ELR (cell line): ENCODE measurements at places on chromosomes 3 and 15.

DNA sequence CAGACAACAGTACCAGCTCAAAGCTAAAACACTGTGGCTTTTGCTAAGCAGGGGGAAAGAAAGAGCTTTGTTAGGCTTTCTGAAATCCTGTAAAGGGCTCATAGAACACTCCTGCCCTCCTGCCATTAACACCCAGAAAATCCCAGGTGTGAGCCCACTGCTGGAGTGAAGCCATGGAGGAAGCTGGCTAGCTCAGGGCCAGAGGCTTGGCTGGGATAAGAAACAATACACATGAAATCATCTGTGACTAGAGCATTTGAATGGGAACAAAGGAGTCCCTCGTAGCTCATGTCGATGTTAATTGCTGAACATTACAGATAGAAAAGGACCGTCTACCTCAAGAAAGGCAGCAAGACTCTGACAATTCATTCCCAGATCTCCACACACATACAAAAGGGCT lies 23.5 kb downstream of the RUVBL1 start:
- no peak for DNase-seq

- no peak for DNase-seq
Measured at GRCh38 chr15:80559761-80560160, 135.3 kb upstream of the ABHD17C start.

DNA sequence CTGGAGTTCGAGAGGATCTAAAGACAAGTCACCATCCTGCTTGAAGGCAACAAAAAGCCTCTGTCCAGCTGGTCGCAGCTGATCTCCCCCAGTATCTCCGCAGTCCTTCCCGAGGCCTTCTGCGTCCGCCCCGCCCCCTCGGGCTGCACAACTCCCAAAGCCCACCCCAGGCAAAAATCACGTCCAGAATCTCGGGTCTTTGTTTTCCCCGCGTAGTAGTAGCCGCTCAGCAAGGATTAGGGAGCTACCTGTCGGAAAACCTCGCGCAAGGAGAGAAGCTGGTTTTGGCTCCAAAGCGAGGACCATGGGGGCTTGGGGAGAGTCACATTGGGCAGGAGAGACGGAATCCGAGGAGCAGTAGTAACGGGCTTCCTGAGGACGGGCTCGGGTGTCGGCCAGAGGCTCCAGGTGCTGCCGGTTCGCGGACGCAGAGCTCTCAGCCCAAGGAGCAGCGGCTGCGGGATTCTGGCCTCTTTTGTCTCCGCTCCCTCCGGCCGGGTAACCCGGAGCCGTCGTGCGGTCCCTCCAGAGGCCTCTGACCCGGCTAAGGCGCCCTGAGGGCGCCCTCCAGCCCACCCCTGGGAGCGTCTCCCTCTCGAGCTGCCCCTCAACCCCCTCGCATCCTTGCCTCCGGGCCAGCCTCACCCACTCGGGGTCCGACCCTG lies 401 bp downstream of the ZSCAN29 start:
- peak; percentile 48 for DNase-seq

GRCh38 chr15:90595763-90596155 lies 66.0 kb downstream of the CRTC3 start:
- no peak for DNase-seq

GRCh38 chr15:80776420-80777045 lies 2.6 kb upstream of the CEMIP start:
- peak; percentile 81 for DNase-seq

- no peak for DNase-seq
Measured at GRCh38 chr15:29904757-29905417, 82.6 kb upstream of the TJP1 start.

GRCh38 chr15:76393614-76394013 lies 57.0 kb downstream of the ISL2 start:
- no peak for DNase-seq

DNA sequence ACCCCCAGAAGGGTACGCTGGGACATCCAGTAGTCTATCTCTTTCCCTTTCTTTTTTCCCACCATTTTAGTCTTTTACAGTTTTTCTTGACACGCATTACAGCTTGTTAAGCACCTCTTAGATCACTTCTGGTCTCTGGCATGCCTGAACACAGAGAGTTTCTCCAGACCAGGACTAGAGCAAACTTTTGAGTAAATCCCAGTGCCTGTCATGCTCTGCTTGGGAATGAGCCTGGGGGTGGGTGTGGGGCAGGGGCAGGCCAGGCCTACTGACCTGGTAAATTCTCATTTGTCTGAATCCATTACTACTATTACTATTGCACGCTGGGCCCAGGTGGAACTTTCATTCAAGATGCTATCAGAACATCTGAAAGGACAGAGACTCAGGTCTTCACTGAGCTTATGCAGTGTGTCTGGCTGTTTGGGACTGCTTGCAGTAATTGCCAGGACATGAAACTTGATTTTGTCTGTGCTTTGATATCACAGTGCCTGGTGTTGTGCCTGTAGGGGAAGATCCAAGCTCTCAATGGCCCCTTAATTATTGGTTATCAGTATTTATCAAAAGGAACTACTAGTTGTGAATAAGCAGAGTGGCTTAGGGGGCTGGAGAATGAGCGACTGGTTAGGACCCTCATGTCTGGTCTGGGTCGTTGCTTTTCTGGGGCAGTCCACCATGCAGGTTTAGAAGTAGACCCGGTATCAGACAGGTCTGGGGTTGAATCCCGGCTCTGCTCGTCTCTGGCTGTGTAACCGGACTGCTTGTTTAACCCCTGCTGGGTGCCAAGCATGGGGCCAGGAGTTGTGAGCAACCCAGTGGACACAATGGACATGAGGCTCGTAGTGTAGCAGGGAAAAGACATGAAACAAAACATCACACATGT lies 196.1 kb upstream of the TLE3 start:
- no peak for DNase-seq

DNA sequence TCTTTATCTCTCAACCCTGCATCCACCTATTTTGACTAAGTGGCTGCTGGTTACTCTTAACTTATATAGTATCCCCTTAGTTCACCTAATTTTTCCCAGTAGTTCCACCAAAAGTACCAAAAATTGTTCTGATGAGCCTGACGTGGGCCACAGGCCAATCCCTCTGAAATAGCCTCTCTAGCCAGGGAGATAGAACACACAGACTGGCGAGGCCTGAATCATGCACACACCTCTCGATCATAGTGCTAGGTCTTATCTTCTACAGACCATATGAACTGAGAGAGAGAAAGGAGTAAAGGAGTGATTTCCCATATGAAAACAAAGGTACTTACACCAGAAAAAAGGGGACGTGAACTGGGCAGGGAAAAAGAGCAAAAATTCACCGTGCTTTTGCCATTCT lies 72.5 kb upstream of the ADAMTS9 start:
- DNase-seq: no peak

DNA sequence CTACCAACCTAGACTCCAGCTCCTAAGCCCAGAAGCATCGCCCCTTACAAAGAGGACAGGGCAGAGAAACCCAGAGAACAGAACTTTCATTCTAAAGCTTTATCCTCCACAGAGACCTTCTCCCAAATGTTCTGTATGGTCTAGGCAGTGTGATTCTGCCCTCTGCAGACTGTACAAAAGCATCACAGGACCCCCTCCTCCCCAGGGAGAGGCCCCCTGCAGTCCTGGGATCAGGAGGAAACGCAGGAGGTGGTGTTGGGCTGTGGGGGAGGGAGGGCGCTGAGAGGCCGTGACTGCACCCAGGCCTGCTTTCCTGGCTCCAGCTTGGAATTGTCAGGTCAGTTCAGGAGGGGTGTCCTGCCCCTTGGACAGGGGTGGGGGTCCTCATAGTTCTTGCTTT lies 101.3 kb downstream of the DGKG start:
- no peak for DNase-seq

DNA sequence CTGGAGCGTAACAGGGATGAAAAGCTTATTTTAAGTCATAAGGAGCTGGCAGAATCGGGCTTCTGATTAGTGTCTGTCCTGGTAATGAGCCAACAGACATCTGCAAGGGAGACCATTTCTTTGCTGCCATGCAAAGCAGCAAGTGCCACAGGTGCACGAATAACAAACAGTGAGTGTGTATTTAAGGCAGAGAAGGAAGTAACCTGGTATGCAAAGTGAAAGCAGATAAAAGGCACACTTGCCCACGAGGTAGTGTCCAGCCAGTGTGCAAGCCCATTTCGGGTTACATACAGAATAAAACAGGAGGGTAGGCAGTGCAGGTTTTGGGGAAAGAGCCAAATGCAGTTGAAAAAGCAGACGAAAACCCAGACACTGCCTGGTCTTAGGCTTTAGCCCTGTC lies 1153.7 kb downstream of the SI start:
- DNase-seq: no peak

GRCh38 chr3:187063286-187064121 lies 75.8 kb downstream of the RPL39L start:
- no peak for DNase-seq

DNA sequence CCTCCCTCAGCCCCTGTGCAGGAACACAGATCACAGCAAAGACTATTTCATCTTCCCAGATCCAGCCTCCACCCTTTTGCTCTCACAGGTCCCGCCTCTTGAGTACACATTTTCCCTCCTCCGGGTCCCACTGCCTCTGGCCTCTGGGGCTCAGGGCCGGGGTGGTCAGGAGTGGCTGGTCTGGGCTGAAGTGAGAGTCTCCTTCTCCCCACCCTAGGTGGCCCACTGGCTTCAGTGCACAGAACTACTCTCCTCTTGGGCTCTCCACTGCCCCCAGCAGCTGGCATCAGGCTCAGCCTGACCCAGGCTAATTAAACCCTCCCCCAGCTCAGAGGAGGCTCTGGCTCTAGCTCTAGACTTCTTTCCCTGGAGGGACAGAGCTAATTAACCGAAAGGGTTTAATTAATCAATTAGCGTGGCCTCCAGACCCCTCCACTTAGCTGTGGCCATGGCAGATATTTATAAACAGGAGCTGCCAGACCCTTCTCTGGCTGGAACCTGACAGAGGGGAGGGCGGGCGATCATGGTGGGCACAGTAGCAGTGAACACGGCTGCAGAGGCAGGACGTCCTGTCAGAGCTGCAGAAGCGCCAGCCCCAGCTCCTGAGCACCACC lies 15.1 kb downstream of the DUSP7 start:
- DNase-seq: no peak

- DNase-seq: no peak
Measured at GRCh38 chr3:198081421-198081844, 121.4 kb downstream of the LMLN start.

- no peak for DNase-seq
Measured at GRCh38 chr3:55173504-55173903, 245.6 kb upstream of the LRTM1 start.

DNA sequence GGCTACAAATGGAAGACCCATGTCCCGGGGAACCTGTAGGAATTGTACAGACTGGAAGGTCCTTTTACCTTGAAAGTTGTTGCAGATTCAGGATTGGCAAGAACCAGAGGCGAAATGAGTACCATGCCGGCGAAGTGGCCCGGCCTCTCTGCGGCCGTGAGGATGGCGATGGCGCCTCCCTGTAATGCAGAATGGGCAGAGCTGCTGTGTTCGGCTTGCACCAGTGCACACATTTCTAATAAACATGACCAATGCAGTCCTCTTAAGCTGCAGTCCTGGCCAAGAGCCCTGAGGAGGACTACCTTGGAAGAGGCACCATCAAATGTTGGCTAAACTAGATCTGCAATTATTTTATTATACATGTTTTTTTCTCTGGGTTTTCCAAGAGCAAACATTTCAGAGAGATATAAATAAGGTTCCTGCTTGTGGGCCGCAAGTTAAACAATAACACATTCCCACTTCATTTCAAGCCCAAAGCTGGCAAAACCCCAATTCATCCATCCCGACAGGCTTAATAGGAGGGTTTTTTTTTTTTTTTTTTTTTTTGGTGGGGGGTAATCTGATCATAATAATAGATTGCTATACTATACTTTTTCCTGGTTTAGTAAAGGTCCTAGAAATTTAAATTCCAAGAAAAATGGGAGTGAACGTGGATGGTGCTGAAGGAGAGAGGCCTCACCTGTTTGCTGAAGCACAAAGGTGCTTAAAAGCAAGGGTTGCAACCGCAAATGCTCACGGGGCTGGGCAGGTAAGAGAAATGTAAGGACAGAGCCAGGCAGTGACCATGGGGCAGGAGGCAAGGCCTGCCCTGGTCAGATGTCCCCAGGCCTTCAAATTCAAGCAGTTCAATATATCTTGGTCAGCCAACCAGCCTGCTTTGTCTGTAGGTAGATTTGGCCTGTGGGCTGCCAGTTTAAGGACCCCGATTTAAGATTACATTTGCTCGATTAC lies 48.5 kb downstream of the ABTB1 start:
- DNase-seq: no peak

DNA sequence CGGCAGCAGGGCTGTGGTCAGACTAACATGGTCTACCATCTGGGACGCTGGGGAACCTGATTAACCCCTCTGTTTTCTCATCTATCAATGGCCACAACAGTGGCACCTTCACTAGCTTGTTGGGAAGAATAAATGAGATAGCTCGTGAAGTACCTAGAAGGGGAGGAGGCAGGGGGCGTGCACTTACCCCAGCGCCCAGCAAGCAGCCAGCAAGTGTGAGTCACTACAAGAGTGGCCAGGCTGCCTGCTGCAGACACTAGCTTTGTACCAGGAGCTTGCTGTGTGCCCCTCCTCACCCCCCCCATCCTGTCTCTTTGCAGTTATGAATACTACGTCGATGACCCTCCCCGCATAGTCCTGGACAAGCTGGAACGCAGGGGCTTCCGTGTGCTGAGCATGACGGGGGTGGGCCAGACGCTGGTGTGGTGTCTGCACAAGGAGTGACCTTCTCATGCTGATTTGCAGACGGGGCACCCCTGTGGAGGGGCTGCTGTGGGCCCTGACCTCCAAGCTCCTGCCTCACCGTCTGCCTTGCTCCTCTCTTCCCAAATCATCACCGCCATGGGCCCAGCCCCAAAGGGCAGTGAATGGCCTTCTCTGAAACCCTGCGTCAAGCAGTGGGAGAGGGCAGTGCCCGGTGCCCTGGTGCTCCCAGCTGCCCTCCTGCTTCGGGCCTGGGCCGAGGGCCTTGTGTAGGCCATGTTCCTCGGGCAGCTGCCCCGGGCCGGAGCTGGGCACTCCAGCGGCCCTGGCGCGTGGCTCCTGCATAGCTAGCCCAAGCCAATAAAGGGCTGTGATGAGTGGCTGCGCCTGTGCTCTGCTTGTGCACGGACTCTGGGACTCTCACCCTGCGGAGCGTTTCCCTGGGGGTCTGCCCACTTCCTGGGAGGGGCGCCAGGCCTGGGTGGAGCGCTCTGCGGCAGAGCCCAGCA lies 2.6 kb upstream of the C15orf62 start:
- DNase-seq: peak; percentile 57

GRCh38 chr3:170429050-170429449 lies 10.4 kb downstream of the CLDN11 start:
- peak; percentile 67 for DNase-seq
